ENCODE measurements at places on chromosomes 2 and 18. TPM values are rescaled to one million over a fixed set of nuclear protein-coding genes. Genes with fewer than 3 reads are reported as not detected.

- no peak for DNase-seq
Observed at GRCh38 chr2:85539361-85540132, 579 bp downstream of the MAT2A start.

- no peak for DNase-seq
Observed at GRCh38 chr18:42242758-42243157, 287.7 kb downstream of the PIK3C3 start.

Gene MYL12B
- 682 TPM for polyA plus RNA-seq

GRCh38 chr2:137847443-137847842, 116.8 kb upstream of the HNMT start:
- DNase-seq, result no peak

DNA sequence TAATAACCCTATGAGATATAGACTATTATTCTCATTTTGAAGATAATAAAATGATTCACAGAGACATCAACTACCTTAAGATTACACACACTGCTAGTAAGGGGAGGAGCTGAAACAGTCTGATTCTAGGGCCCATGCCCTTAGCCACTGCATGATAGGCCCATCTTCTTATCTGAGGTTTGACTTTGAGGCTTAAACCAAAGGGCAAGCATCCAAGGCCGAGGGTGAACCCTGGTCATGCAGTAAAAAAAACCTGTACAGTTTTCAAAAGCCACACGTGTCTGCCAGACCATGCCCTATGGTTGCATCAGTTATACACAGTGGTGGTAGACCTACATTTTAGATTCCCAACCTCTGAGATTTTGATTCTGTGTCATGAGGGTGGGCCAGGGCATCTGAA, 44.8 kb downstream of the POLE4 start:
- DNase-seq, result no peak

Gene TMEM247
- polyA plus RNA-seq, result not detected

GRCh38 chr2:76298041-76298440, 587.3 kb upstream of the GCFC2 start:
- no peak for DNase-seq

- no peak for DNase-seq
Observed at GRCh38 chr2:20314562-20315501, 35.8 kb downstream of the PUM2 start.

Gene MC4R
- polyA plus RNA-seq, result 0.06 TPM

Gene CD302
- 12.3 TPM for polyA plus RNA-seq

- no peak for DNase-seq
Observed at GRCh38 chr2:33589444-33589843, 9.7 kb downstream of the FAM98A start.

DNA sequence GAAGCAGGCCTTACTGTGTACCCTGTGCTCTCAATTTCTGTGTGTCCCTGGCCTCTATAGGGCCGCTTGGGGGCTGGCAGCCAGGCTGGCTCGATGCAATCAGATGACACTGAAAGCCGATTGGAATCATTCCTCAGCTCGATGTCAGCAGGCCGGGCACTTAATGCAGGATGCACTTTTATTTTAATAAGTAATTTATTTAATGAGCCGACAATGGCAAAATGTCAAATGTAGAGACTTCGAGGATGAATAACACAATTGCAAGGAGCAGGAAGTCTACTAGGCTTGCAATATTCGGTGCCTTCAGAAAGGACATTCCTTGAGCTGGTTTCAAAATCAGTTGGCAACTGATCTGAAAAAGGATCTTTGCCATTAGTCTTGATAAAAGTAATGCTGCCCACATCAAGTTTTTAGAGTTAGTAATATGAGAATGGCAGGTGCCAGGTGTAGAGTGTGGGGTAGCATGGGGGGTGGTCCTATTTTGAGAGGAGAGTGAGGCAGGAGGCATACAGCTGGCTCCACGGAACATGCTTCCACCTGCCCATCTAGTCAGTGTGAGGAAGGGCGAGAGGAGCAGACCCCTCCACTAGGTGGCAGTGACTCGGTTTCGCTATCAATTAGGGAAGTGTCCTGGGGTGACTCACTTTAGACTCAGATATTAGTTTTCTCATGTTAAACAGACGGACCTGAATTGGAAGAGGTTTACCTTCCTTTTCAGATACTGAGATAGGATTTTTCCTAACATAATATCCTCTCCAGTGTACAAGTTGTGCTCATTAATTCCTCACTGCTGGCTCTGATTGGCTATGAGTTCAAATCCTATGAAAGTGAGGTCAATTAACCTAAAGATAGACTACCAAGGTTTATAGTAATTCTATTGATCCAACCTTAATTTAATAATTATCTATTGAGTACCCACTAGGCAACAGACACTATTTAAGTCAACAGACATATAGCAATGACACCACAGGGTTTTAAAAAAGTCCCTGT, 80.9 kb downstream of the NABP1 start:
- DNase-seq, result no peak

- no peak for DNase-seq
Observed at GRCh38 chr2:70923378-70924015, 12.2 kb upstream of the ATP6V1B1 start.

GRCh38 chr2:118929059-118929458, 12.9 kb upstream of the MARCO start:
- no peak for DNase-seq

Gene BOK
- 18.6 TPM for polyA plus RNA-seq

DNA sequence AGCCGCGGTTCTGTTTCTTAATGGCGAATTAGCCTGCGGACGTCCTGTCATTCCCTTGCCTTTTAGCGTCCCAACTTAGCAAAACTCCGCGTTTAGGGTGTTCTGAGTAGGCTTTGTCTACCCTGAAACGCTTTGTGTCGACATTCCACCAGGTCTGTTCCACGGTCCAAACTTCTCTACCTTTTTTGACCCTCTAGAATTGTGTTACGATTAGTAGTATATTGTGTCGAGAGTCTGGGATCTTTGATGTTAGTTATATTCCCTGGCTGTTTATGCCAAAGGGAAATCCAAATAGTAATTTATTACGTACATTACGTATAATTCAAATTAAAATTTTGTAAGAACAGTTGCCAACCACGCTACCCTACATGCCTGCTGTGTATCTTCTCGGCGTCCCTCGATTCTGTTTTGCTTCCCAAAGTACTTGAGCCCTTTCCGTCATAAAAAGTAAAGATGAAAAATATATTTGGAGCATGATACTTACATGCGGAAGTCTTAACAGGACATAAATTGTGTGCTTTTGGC, 495 bp upstream of the TTC32 start:
- DNase-seq, result no peak

Gene DSG3
- polyA plus RNA-seq, result not detected

DNA sequence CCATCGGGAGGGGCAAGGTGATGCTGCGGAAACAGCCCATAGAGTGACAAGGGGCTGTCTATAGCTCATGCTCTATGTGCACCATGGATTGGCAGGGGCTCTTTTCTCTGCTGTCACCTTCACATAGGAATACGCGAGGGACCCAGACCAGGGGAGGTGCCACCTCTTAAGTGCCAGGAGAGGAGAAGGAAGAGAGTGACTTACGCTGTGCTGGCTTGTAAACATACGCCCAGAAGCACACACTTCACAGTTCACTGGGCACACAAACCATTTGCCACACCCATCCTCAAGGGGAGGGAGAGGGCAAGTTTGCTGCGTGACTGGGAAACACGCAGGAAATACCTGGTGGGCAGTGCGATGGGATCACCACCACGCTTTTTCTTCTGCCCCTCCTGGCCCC, 65.1 kb upstream of the GPR45 start:
- no peak for DNase-seq

DNA sequence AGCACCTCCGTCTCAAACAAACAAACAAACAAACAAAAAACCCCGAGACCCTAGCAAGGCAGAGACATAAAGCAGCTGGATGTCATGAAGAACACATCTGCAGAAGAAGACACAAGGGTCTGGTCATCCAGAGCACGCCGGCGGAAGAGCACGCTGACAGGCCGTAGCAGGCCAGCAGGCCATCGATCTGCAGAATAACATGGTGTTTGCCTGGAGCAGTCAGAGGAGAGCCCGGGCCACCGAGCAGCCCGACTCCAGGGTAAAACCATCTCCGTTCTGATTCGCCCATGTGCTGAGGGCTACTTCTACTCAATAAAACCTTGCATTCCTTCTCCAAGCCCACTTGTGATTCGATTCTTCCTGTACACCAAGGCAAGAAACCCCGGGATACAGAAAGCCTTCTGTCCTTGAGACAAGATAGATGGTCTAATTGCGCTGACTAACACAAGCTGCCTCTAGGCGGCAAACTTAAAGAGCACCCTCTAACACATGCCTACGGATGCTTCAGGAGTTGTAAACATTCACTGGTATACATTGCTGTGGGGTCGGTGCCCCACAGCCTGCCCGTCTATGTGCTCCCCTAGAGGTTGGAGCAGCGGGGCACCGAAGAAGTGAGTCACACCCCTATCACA, 549.8 kb upstream of the NRXN1 start:
- no peak for DNase-seq

DNA sequence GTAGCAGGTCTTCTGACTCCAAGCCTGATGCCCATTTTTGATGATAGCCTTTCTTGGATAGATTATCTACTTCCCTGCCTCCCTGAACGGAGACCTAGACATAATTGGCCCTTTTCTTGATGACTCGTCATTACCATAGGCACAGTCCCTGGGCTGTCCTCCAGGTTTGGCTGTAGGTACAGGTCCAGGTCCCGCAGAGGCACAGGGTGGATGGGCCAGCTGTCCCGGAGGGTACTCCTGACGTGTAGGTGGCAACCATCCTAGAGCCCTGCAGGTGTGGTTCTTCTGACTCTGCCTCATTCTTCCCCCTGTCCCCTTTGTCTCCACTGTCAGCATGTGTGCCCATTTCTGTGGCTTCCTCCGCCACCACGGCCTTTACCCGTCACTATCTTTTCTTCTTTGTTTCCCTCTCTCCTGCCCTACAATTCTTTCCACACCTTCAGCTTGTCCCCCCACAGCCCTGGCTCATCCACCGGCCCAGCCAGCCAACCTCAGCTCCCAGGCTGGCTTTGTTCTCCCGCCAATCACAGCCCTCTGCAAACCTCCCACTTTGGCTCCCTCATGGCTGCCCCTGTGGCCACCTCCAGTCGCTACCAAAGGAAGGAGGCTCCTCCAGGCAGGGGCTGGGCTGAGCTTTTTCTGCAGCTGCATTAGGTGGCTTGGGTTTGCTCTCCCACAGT, 102.8 kb downstream of the SMAD7 start:
- DNase-seq, result no peak

GRCh38 chr2:231581328-231581727, 11.3 kb upstream of the TEX44 start:
- no peak for DNase-seq

- DNase-seq, result no peak
Observed at GRCh38 chr18:73520229-73520628, 627.4 kb downstream of the FBXO15 start.

Gene STPG4
- 0.14 TPM for polyA plus RNA-seq

GRCh38 chr2:204019572-204020501, 83.3 kb downstream of the ICOS start:
- DNase-seq, result no peak

Measured in AG04450 (cell line).